ENCODE measurements at places on chromosomes 12 and 14. TPM values are rescaled to one million over a fixed set of nuclear protein-coding genes. Genes with fewer than 3 reads are reported as not detected.

DNA sequence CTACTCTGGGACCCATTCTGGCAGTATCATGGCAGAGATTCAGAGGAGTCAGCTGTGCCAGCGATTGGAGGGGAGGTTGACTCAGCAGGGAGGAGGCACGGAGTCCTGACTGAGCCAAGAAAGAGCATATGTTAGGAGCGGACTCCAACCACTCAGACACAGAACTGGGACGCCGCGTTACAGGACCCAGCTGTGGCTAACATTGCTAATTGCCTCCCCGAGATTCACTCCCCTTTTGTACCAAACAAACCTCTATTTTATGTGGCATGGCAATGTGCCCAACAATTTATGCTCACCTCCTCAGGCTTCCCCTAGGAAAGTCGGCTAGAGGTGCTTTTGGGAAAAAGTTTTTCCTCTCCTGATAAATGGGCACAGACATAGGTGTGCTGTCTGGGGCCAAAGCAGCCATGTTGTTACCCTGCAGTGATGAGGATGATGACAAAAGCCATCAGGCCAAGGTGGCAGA, 15.2 kb upstream of the CLIP1 start:
- DNase-seq: peak; percentile 87

DNA sequence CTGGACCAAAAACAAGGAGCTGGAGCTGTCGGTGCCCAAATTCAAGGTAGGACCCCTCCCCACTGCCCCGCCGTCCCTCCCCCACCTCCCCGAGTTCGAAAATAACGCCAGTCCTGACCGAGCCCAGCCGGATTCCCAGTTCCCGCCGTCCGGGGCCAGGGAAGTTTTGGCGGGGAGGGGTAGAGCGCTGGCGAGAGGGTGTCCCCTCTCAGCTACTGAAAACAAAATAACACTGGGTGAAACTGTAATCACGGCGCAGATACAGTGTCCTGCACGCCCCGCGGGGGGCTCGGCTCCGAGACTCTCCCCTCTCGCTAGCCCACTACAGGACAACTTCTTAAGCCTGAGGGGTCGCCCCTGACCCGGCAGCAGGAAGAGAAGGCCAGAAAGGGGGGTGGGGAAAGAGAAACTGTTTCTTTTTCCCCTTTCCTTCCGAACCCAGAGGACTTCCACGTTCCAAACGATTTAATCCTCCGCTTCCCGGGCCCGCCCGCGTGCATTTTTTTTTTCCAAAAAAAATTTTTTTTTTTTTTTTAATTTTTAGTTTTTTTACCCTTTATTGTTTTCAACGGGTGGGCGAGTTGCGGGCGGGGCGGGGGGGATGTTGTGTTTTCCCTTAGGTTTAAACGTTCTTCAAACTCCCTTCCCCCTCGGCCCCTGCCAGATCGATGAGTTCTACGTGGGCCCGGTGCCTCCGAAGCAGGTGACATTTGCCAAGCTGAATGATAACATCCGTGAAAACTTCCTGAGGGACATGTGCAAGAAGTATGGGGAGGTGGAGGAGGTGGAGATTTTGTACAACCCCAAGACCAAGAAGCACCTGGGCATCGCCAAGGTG, 1.6 kb downstream of the SETD1B start:
- DNase-seq: no peak

- no peak for DNase-seq
Observed at GRCh38 chr12:45970391-45970790, 20.0 kb downstream of the SCAF11 start.

The CLECL1 gene
- not detected for total RNA-seq

The NUDT4 gene
- 74.8 TPM for total RNA-seq
